ENCODE measurements at places on chromosomes 3 and 15.

GRCh38 chr15:25863111-25863967 is at the start of gene ATP10A:
Gene ATP10A, minus strand, starts transcription at chr15:25863327. Its CDS starts 231 bp downstream, at chr15:25863096.
- DNase-seq = peak; percentile 57

DNA sequence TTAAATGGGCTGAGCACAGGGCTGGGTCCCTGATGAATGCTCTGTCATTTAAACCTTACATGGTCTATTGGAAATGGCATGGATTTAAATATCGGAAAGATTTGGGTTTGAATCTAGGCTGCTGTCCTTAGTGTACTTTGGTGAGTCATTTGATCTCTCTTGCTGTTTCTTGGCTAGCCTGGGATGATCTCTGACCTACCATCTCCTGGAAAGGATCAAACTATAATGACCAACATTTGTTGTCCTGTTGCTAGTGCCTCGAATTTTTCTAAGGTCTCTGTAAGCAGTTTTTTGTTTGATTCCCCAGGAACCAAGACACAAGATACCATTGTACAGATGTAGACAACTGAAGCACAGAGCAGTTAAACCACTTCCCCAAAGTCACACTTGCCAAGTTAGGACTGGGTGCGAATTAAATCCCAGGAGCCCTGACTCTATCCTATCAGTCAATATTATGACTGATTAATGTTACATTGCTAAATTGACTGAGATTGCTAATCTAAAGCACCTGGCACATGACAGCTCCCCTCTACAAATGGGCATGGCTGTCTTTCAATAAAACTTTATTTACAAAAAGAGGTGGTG is 244.9 kb upstream of the MCTP2 start:
- no peak for DNase-seq

- DNase-seq = peak; percentile 98
Measured at GRCh38 chr3:151305060-151305774, 11.4 kb downstream of the GPR87 start.

- no peak for DNase-seq
Measured at GRCh38 chr3:1532935-1533606, 440.2 kb downstream of the CNTN6 start.

- no peak for DNase-seq
Measured at GRCh38 chr3:178465260-178466180, 70.7 kb upstream of the KCNMB2 start.

DNA sequence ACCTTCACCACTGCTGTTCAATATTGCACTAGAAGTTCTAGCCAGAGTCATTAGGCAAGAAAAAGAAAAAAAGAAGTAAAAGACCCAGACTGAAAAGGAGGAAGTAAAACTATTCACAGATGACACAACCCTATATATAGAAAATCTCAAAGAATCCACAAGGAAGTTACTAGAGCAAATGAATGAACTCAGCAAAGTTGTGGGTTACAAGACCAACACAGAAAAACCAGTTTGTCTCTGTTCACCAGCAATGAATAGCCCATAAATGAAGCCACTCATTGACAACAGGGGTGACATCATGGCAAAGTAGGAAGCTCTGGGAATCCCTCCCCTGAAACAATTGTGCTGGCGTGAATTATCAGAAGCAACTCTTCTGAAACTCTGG is 4.6 kb downstream of the CFAP100 start:
- peak; percentile 84 for DNase-seq

- DNase-seq = no peak
Measured at GRCh38 chr15:55183679-55184078, 13.1 kb downstream of the RSL24D1 start.

- DNase-seq = no peak
Measured at GRCh38 chr15:101580431-101580830, 71.8 kb downstream of the TM2D3 start.

- DNase-seq = no peak
Measured at GRCh38 chr3:21310891-21311290, 440.1 kb downstream of the ZNF385D start.

- peak; percentile 6 for DNase-seq
Measured at GRCh38 chr15:93801206-93801605, 430.2 kb upstream of the MCTP2 start.

Measured in kidney tubule cell (primary cell).